ENCODE measurements at places on chromosomes 5 and 9.

DNA sequence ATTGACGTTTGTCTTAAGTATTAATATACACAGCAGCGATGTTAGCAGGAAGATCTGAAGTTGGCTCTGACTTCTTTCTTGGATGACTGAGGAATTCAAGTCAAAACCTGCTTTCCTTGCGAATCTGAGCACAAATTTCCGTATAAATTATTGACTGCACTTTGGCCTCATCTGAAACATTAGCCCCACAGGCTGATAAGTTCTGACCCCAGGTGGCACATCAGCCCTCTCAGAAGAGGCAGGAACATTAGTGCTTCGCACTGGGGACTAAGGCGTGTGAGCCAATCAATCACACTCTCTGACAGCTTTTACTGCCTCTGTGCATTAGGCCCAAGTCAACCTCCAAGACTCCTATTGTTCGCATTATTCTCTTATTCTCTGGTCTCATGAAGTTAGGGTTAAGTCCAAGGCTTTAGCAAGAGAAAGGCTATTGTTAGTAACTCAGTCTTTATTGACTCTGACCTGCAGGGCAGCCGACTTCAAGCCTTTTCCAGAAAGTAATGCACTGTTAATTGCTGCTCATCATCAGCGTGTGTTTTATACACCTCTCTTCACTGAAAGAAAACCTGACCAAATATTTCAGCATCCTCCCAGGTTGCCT, 84.2 kb downstream of the ZNF608 start:
- DNase-seq: no peak

DNA sequence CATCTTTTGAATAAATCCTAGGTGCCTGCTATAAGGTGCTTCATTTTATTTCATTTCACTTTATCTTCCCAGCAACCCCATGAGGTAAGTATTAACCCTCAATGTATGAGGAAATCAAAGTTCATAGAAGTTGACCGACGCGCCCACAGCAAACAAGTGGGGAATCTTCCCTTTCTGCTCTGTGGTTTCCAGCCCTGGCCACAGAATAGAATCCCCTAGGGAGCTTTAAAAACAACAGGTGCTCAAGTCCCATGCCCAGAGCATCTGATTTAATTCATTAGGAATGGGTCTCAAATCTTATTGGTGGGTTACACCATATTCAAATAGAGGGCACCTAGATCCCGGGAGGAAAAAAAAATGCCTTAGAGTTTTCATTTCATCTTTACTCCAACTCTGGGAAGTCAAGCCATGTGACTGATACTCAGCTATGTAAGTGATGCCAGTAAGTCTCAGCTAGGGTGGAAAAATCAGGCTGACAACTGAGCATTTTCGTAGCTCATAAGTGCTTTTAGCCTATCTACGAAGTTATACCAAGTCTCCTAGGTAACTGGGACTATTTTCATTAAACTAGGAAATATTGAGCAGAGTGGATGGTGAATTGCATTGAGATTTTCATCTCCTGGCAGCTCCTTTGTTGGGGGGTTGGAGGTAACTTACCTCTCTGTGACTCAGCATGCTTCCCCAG, 353.4 kb upstream of the SLC30A5 start:
- DNase-seq: no peak

- DNase-seq: no peak
Measured at GRCh38 chr5:53479590-53480415, 626 bp upstream of the FST start.

DNA sequence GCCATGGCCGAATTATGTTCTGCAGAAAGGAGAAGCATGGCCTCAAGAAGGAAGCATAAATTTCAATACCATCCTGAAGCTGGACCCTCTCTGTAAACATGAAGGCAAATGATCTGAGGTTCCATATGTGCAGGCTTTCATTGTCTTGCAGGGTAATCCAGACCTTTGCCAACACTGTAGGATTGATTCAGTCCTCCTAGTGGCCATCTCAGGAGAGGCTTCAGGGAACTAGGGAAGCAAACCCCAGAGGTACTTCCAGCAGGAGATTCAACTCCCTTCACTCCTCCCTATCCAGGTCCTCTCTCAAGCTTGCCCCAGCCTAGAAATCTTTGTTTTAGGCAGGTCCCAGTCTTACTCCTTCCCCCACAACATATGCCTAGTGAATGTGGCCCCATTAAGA, 99.3 kb upstream of the HCN1 start:
- DNase-seq: no peak

DNA sequence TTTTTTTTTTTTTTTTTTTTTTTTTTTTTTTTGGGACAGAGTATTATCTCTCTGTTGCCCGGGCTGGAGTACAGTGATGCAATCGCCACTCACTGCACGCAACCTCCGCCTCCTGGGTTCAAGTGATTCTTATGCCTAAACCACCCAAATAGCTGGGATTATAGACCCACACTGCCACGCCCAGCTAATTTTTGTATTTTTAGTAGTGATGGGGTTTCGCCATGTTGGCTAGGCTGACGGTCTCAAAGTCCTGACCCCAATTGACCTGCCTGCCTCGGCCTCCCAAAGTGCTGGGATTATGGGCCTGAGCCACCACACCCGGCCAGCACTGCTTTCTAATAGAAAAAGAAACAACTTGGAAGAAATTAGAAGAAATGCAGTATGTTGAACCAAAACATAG, 39.2 kb downstream of the TTC1 start:
- no peak for DNase-seq

Measured in stimulated activated CD4-positive, alpha-beta T cell treated with anti-CD3 and anti-CD28 coated beads, Interleukin-1b, Interleukin-23, amount 100 ng/mL, for 1 hour (primary cell).